Fibroblast of villous mesenchyme (primary cell): ENCODE measurements at places on chromosomes 5 and 9.

GRCh38 chr5:138770977-138771376 lies 17.8 kb downstream of the CTNNA1 start:
- no peak for DNase-seq

- DNase-seq = no peak
Measured at GRCh38 chr5:155274484-155274883, 260.9 kb downstream of the KIF4B start.

GRCh38 chr9:98980291-98980690 lies 36.6 kb downstream of the COL15A1 start:
- no peak for DNase-seq

DNA sequence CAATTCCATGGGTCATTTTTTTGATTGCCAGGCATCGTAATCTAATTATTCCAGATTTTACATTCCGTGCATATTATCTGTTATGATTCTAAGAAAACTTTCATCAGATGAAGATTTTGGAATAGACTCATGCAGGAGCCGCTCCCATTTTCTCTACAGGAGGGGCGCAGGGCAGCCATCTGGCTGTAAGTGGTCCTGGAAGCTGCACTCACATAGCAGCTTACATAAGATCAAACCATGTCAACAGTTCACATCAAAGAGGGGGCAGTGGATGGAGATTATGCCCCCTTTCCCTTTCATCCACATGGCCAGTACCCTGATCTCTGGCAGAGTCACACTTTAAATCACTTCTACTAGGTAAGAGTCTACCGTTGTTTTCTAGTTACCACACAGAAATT lies 73.3 kb upstream of the PCA3 start:
- DNase-seq = no peak

- no peak for DNase-seq
Measured at GRCh38 chr5:9558319-9558965, 12.6 kb upstream of the SEMA5A start.
